Activated T-cell treated with anti-CD3 and anti-CD28 coated beads for 48 hours (primary cell): ENCODE measurements at places on chromosomes 7 and 10.
A peak's percentile ranks its signal among the peaks of the same experiment; 100 is the strongest.

- no peak for DNase-seq
Observed at GRCh38 chr10:70680899-70681730, 8.8 kb downstream of the ADAMTS14 start.

DNA sequence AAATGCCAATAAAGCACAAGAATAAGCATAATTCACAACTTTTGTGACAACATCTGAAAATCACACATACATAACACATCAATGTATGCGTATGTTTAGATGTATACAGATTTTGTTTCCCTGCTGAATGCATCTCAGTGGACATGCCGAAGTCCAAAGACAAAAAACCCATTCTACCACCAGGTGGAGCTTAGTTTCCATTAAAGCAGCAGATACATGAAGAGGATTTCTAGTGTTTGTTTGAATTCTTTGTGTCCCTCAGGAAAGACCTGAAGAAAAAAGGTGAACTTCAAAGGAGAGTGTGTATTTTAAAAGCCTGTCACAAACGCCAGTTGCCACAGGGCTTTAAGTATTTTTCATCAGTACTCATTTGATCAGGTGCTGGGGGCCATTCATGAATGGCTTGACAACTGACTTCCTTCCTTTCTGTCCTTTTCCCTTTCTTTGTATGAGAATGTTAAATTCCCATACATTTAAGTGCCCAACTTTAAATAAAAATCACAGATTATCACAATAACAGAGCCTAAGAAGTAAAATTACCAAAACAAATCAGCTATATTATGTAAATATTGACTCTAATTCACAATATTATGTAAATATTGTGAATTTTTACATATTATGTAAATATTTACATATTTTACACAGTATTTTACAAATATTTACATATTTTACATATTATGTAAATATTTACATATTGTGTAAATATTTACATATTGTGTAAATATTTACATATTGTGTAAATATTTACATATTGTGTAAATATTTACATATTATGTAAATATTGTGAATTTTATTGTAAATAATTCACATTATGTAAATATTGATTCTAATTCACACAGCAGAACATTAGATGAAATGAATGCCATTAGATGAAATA lies 343.0 kb downstream of the CRPPA start:
- no peak for DNase-seq

GRCh38 chr7:140744005-140744404 lies 47.5 kb downstream of the NDUFB2 start:
- no peak for DNase-seq

- DNase-seq, result no peak
Observed at GRCh38 chr10:126227762-126228134, 160.5 kb downstream of the ADAM12 start.

DNA sequence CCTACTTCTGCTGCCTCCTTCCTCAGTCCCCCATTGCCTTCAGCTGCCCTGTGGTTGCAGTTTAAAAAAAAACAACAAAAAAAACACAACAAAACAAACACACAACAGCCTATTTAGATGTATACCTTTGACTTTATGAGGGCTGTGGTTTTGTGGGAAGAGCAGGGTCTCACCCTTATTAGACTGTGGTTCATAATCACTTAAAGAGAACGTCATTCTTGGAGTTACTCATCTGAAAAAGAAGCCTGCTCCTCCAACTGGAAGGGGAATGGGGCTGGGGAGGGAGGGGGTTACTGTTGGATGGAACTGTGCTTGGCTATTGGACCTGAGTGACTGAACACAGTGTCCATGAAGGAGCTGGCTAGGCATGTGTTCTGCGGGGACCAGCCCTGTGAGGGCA lies 48.1 kb downstream of the SDK1 start:
- DNase-seq, result no peak

DNA sequence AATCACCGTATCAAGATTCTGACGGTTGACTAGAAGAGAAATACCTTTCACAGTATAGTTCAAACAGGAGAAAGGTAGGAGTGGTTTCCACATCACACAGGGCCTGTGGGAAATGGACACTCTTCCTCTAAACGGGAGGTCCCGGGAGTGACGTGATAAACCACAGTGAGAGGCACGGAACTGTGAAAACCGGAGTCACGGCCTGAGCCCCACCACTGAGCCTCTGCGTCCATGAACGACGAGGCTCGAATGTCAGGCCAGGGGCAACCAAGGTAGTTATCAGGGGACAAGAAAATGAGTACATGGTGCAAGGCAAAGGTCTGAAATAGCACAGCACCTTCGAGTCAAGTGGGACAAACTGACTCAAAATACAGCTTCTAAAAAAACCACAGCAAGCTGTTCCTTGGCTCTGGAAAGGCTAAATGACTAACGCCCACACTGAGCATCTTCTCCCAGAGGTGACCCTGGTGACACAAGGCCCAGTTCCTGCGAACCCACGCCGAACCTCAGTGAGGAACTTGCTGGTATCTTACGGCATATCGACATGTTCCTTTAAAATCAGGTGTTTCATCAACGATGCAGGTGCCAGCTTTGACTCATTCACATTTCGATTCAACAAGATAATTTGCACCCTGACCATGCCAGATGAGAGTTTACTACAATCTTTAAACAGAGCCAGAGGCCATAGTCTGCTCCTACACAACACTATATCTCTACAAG lies 99.3 kb downstream of the DIP2C start:
- DNase-seq, result no peak

DNA sequence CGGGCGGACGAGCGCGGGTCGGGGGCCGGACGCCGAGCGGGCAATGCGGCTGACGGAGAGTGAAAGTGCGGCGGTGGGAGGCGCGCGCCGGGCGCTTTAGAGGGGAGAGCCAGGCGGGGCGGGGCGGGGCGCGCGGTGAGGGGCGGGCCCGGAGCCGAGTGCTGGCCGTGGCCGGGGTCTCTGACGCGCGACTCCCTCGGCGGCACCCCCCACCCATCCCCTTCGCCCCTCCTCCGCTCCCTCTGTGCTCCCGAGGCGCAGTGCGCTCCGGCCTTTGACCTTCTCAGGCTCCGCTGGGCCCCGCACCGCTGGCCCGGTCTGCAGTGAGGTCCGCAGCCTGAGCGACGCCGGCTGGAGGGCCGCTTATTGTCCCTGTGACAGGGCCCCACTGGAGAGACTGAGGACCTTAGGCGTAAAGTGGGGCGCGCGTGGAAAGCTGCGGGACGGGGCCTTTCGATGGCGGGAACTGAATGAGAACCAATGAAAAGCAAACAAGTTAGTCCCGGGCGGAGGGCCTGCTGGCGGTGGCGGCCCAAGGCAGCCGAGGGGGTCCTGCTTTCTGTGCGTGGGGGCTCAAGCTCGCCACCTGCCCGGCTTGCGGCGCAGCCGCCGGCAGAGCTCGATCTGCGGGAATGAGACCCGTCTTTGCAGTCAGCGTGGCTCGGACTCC lies at the start of gene CXCL12:
CXCL12 (minus strand) TSS at position 72 of the 670 bp plus-strand sequence. CDS start 92 bp downstream, outside the sequence.
- DNase-seq, result no peak

DNA sequence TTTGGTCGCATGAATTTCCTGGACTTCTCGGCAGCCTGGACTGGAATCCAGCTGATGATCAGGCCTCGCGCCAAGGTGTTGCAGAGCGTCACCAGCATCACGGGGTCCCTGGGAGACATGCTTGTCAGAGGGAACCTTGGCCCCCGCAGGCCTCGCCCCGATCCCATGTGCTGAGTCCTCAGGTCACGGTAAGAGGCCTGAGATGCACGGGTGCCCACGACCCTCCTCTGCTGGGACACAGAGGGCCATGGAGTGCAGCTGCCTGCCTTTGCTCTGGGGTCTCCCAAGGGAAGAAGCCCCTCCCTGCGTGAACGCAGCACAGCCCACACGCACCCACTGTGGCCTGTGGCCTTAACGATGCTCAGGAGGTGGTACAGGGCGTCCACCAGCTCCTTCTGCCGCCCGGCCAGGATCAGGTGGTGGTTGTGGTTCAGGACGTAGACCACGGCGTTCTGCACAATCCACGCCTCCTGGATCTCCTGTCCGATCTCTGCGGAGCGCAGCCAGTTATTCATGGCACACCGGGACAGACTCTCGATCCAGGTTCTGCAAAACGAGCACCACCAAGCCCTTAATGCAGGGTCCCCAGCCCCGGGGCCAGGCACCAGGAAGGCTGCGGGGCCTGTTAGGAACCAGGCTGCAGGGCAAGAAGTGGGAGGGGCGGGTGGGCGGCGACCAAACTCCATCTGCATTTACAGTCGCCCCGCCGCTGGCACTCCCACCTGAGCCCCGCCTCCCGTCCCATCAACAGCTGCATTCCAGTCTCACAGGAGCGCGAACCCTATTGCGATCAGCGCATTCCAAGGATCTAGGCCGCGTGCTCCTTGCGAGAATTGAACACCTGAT lies 29.4 kb downstream of the CFAP46 start:
- DNase-seq, result no peak

DNA sequence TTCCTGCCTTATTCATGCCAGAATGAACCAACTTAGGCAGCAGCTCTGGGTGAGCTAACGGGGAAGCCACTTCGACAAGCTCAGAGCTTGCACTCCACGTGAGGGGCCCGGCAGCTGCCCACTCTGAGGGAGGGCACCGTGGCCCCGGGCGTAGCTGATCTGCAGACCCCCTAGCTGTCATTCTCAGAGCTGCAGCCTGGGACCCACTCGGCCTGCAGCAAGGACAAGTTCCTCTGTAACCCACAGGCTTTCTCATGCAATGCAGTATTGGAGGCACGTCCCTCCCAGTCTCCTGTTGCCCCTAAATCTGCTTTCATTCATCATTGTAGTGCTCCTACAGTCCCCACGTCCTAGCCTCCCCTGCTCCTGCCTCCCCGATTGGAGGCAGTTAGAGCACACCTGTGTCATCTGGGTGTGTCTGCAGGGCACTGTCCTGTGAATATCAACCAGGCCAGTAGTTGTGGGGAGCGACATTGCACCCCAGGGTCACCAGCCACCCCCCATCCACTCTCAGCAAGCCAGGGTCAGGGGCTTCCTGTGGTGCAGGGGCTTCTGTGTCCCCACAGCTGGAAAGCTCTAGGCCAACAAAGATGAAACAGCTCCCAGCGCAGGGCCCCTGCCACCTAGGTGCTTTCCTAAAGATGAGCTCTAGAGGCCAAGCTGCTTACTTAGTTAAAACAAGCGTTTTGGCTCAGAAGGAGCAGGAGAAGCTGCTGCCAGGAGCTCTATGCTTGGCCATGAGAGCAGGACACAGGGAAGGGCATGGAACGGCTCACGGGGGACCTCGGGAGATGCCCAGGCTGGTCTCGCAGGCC lies 333.6 kb downstream of the ADARB2 start:
- no peak for DNase-seq

GRCh38 chr7:131489196-131489595 lies 67.2 kb downstream of the PODXL start:
- DNase-seq, result no peak

DNA sequence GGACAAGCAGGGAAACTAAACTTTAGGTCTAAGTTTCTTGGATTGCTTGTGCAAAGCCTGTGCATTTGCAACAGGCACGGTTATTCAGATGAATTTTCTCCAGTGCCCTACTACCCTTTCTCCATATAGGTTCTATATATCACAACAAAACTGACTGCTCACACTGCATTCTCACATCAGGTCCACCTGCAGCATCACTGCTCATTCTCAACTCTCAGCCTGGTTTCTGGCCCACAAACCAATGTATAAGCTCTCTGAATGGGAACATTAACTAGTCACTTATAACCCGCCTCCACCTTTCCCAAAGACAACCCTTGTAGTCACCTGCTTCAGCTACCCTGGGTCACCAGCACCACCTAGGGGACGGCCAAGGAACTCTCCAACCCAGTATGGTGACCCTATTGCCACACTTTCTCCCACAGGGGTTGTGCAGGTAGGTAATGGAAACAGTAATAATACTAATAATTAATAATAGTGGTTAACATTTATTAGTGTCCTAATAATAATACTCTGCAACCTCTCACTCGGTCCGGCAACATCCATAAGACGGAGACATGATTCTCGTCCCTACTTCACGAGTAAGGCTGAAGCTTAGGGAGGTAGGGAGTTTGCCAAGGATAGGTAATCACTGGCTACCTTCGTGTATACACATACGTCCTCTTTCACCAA lies 97.3 kb downstream of the CLEC2L start:
- peak; percentile 62 for DNase-seq

DNA sequence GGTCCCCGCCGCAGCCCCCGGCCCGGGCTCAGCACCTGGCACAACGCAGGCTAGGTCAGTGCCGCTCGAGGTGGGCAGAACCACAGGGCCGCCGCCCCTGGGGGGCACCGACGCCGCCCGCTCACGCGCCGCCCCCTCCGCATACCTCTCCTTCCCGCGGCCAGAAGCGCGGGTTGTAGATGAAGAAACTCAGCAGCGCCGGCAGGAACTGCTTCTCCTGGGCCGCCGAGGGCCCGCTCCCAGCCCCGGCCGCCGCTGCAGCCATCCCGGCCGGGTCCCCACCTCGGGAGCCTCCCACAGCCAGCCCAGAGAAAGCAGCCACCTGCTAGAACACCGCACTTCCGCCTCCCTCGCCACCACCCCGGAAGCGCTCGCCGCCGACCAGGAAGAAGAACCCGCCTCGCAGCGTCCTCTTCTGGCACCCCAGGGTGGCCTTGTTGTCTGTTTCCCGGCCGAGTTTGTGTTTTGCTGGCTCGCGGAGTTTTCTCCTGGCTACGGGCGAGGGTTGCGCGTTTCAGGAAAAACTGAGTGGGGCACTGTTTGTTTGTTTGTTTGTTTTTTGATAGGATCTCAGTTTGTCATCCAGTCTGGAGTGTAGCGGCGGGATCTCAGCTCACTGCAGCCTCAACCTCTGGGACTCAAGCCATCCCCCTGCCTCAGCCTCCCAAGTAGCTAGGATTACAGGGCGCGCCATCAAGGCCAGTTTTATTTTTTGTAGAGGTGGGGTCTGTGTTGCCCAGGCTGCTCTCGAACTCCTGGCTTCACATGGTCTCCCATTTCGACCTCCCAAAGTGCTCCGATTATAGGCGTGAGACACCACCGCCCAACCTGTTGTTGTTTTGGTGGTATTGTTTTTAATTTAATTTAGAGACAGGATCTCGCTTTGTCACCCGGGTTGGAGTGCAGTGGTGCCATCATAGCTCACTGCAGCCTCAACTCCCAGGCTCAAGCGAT lies 17.7 kb downstream of the OCM2 start:
- peak; percentile 83 for DNase-seq

DNA sequence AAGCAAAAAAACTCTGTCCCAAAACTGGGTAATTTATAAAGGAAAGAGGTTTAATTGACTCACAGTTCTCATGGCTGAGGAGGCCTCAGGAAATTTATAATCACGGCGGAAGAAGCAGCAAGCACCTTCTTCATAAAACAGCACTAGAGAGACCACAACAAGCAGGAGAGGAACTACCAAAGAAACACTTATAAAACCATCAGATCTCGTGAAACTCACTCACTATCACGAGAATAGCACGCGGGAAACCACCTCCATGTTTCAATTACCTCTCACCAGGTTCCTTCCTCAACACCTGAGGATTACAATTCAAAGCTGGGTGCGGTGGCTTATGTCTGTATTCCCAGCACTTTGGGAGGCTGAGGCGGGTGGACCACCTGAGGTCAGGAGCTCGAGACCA lies 48.5 kb downstream of the PDIA4 start:
- no peak for DNase-seq

GRCh38 chr10:1434912-1435692 lies 302.2 kb downstream of the ADARB2 start:
- DNase-seq, result no peak

GRCh38 chr10:11533328-11533781 lies 78.1 kb downstream of the USP6NL start:
- DNase-seq, result no peak

- no peak for DNase-seq
Observed at GRCh38 chr10:120076996-120077706, 184.6 kb downstream of the SEC23IP start.
